CD4-positive, alpha-beta T cell treated with Interleukin-2 at 100 ng/mL for 4 hours (primary cell): ENCODE measurements at places on chromosomes 1 and 21.

DNA sequence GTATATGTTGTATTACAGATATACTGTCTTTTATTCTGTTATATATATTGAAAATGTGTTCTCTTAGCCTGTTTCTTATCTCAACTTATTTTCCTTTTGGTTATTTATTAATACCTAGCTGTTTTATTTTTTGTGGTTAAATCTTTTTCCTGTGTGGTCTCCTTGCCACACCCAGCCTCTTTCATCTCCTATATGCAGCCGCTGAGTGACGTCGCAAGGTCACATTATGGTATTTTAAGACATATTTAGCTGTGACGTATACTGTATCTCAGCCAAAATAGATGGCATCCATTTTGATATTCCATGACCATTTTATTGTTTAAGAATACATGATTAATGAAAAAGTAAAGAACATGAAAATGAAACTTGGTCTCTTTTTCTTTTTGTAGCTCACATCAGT is 29.1 kb downstream of the CENPF start:
- DNase-seq: peak; percentile 53

- DNase-seq: no peak
Measured at GRCh38 chr1:215228193-215228592, 145.7 kb downstream of the KCNK2 start.

- no peak for DNase-seq
Measured at GRCh38 chr1:181104042-181104789, 15.7 kb downstream of the IER5 start.

DNA sequence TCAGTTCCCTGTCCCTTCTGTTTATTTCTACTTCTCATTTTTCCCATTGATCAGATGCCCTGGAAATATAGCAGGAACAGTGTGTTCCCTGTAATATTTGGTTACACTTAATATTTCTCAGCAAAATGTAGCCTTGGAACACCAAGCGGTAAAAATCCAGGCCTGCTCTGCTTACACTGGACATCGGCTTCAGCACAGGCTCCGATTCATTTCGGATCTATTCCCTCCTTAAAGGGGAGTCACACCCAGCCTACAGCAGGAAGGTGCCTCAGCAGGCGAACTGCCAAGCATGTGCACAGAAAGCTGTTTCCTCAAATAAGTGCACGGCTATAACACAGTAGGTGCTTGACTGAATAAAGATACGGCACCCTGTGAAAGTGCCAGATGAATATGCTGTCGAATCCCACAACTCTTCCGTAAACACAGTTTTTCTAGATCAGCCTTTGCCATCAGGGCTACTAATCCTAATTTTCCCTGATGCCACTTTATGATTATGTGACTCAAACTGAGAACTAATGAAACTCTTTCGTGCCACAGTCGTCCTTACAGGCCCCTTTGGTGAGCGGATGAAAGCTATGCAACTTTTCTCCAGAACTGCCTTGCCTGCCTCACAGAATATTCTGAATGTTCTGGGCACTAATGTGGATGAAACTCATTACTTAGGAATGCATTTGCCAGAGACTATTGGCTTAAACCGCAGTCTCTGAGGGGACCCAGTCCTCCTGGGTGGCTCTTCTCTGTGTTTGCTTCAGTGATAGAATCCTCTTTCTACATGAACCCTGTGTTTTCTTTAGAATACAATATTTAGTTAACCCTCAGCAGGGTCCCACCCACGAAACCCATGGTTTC is 275.5 kb upstream of the RUNX1 start:
- DNase-seq: no peak

- no peak for DNase-seq
Measured at GRCh38 chr1:43549921-43550597, 19.4 kb downstream of the PTPRF start.

- no peak for DNase-seq
Measured at GRCh38 chr21:19922122-19922521, 1076.1 kb upstream of the NCAM2 start.

DNA sequence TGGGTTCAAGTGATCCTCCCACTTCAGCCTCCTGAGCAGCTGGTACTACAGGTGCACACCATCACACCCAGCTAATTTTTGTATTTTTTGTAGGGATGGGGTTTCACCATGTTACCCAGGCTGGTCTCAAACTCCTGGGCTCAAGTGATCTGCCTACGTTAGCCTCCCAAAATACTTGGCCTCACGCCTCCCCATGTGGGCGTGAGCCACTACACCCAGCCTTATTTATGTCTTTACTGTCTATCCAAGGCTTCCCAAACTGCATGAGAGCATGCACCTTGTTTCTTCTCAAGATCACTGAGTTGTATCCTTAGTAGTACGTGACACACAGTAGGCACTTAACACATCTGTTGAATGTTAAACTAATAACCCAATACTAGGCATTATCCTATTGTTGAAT is 14.2 kb downstream of the WASF2 start:
- no peak for DNase-seq

DNA sequence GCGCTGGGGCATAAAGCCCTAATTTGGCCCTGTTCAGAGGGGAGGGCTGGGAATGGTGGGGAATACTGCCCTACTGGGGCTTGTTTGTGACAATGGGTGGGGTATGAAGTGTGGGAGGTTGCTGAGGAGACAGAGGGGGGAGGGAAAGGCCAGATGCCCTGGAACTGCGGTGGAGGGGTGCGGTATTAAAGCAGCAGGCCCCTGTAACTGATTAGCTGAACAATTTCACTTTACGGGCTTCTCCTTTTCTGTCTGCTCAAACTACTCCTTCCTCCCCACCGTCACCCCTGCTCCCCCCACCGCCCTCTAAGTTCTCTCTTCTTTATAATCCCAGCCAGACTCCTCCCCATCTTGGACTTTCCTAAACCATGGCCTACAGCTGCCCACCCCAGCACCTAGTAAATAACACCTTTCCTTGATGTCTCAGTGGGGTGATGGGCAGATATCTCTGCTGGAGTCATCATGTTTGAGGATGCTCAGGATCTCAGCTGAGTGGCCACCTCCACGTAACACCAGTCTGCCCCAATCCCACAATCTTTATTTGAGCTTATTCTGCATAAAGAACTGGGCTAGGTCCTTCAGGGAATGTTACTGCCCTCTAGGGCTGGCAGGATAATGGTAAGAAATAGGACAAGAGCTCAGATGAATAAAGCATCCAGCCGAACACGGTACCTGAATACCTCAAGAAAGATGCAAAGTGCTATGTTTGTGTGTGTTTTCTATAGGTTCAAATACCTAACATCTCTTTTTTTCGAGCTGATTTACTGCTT is 33.5 kb downstream of the XCL1 start:
- no peak for DNase-seq

DNA sequence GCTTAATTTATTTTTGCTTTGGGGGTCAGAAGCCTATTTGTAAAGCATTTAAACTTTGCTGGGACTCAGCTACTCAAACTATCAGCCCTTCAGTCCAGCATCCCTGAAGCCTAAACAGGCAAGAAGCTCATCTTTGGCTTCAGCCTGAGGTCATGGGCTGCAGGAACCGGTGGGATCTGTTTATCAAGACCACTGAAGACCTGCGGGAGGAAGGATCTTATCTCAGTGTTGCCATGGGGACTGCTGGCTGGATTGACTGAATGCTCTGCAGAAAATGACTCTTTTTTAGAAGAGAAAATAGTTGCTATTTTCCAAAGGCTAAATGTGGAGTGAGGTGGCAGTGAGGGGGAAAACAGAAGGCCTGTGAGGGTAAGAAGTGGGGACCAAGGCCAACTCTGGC is 20.6 kb upstream of the ATP1B1 start:
- DNase-seq: no peak

GRCh38 chr21:38902608-38903445 is 97.1 kb downstream of the ETS2 start:
- no peak for DNase-seq

DNA sequence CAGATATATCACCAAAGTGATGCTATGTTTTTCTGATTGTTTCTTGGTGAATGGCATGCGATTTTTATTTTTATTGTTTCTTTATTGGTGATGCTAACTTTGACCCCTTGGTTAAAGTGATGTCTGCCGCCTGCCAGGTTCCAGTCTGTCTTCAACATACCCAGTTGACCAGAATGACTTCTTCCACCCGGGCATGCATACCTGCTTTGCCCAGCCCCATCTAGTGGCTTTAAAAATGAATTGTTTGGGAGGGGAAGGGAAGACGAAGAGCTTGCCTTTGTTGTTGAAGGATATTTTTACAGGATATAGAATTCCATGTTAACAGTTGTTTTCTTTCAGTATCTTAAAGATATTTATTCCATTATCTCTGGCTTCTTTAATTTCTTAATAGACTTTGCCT is 65.1 kb downstream of the ATG4C start:
- no peak for DNase-seq

- DNase-seq: no peak
Measured at GRCh38 chr21:41977034-41977950, 23.5 kb upstream of the C2CD2 start.

DNA sequence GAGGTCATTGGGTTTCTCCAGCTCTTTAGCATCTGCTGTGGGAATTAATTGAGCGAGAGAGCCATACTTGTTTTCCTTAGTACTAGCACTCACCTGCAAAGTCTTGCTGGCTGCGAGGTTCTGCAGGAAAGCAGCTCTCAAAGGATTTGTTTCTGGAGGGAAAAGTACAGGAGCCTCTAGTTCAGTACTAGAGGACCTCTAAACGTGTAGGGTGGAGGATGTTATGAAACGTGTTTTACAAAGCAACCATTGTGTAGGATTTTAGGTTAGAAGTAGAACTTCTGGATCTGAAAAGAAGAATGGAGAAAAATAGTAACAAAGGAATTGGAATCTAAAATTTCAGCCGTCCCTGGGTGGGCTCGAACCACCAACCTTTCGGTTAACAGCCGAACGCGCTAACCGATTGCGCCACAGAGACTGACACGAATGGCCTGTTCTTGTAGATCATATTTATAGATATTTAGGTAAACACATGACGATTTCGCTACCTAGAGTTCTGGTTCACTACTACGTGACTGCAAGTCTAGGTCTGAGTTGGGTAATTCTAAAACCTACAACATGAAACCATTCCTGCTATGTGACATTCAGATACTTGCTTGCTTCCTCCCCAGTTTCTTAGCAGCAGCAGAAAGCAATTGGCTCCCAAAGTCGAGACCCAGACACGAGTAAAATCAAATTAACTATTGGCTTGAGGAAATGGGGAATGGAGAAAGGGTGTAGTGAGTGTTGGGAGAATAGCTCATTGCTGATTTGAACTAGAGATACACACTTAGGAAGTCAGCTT is 60.2 kb upstream of the CFAP126 start:
- no peak for DNase-seq

GRCh38 chr1:55635856-55636255 is 420.7 kb upstream of the USP24 start:
- no peak for DNase-seq

GRCh38 chr1:154869351-154870114 is 548 bp downstream of the KCNN3 start:
- DNase-seq: no peak

DNA sequence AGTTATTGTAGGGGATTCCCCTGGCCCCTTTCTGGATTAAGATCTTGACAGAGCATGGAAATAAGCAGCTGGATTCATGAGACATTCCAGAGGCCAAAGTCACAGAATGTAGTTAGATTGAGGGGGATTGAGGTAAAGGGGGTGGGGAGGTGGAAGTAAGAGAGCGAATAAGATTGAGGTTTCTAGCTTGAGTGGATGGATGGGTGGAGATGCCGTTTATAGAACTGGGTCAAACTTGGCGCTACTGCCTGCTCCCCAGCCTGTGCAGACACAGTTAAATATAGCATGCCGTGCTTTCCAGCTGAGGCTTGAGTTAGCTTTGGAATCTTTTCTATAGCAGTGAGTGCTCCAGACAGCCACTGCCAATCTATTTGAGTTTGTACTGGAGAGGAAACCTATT is 85.7 kb downstream of the DYRK1A start:
- DNase-seq: no peak

DNA sequence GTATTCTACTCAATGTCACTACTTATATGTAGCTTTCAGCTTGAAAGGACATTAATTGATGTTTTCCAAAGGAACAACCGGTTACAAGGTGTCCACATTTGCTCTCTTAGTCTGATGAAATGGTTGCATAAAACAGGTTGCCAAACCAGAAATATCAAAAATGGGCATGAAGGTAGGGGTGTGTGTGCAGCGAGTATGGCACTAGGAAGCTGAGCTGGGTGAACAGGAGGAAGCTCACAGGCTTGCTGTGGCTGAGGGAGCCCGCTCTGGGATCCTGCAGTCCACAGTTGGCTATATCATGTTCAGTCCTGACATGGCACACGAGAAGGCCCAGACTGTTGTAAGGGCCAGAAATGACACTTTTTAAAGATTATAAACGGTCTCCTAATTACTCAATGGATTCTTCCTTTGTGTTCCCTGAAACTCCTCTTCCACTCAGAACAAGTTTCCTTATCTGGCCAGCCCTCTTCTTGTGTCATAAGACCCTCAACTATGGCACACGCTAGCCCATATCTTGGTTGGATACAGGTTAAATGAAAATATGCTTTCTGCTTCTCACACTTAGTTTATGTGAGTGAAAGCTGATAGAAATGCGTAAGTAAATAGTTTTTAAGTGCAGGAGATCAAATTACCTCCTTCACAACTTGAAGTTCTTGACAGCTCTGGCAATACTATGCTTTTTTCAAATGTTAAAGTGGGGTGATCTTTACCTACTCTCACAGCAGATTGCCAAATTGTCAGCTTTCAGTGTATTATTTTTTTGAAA is 201.5 kb downstream of the LMO4 start:
- DNase-seq: no peak

DNA sequence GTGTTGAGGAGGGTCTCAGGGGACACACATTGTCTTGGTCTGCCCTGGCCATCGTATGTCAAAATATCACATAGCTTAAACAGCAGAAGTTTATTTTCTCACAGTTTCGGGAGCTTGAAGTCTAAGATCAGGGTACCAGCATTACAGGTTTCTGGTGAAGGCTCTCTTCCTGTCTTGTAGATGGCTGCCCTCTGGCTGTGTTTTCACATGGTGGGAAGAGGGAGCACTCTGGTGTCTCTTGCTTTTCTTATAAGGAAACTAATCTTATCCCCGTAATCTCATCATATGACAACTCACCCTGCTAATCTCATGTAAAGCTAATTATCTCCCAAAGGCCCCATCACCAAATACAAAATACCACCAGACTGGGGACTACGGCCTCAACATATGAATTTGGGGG is 246.9 kb upstream of the ST6GALNAC5 start:
- DNase-seq: no peak

DNA sequence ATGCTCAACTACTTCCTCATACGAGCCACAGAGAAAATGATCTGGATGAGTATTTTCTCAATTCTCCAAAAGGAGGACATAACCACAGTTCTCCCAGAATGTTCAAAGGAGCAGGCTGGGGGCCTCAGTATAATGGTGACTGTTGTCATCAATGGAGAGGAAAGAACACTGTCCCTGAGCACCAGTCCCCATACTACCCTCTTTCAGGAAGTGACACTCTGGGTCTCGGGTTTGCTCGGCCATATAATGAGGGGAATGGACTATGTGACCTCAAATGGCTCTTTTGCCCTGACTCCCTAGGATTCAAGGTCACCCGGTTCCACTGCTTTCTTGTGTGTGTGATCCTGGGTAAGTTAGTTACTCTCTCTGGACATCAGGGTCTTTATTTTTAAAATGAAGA is 22.8 kb downstream of the SLC9A1 start:
- DNase-seq: no peak

- no peak for DNase-seq
Measured at GRCh38 chr1:151324390-151324930, 2.8 kb downstream of the PI4KB start.

GRCh38 chr1:109113590-109114341 is at the start of gene ELAPOR1:
ELAPOR1 (plus strand) TSS chr1:109114115; CDS start chr1:109114184, 69 bp downstream.
- DNase-seq: peak; percentile 95

GRCh38 chr1:66788231-66788939 is 12.7 kb downstream of the INSL5 start:
- DNase-seq: peak; percentile 44
